Posterior cingulate gyrus (tissue), 11 donors: ENCODE measurements at places on chromosomes 2 and 18.

GRCh38 chr18:53385889-53386288 lies 838.6 kb downstream of the MBD2 start:
- DNase-seq: no peak

DNA sequence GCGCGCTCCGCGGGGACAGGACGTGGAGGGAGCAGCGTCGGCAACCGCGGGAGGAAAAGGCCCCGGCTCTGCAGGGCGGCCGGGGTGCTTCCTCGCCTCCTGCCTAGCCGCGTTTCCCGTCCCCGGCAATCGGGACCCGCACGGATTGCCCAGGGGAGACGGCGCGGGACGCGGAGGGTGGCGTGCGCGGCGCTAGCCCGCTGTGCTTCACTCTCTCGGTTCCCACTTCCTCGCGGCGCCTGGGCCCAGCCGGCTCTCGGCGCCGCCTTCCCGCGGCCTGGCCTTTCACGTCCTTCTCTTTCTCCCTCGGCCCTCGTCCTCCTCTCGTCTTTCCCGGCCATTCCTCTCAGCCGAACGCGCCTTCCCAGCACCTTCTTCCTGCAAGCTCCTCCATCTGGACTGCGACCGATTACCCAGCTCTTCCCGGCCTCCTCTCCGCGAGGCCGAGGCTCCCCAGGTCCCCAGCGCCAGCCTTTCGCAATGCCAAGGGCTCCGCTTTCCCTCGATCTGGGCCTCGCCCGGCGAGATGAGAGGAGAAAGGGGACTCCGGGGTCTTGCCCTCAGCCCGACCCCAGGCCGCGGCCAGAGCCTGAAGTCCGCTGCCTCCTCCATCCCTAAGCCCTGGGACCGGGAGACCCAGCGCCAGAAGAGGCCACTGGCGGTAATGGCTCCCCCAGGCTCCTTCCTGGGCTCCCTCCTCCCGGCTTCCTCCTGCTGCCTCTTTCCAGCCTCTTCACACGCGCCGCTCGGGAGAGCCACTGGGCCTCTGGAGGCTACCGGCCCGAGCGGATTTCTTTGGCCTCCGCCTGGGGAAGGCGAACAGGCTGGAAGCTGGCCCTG lies 34.3 kb upstream of the ATP6V1B1 start:
- DNase-seq: no peak

GRCh38 chr2:65351948-65352595 lies 80.3 kb downstream of the SPRED2 start:
- DNase-seq: no peak

- DNase-seq: no peak
These were observed 74.2 kb downstream of the VIT start for GRCh38 chr2:36770542-36771287.

DNA sequence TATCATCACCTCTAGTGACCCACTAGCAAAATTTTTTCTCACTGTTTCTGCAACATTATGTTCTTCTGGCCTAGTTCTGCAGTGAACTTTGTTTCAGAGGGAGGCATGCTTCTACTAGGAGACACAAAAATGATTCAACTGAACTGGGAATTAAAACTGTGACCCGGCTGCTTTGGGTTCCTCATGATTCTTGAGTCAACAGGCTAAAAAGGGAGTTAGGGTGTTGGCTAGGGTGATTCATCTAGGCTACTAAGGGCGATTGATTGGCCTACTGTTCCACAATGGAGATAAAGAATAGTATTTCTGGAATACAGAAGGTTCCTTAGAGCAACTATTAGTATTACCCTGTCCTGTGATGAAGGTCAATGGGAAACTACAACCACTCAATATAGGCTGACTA lies 179.5 kb downstream of the PPP1R1C start:
- no peak for DNase-seq

GRCh38 chr18:76708071-76708721 lies 114.2 kb upstream of the ZNF236 start:
- DNase-seq: no peak

DNA sequence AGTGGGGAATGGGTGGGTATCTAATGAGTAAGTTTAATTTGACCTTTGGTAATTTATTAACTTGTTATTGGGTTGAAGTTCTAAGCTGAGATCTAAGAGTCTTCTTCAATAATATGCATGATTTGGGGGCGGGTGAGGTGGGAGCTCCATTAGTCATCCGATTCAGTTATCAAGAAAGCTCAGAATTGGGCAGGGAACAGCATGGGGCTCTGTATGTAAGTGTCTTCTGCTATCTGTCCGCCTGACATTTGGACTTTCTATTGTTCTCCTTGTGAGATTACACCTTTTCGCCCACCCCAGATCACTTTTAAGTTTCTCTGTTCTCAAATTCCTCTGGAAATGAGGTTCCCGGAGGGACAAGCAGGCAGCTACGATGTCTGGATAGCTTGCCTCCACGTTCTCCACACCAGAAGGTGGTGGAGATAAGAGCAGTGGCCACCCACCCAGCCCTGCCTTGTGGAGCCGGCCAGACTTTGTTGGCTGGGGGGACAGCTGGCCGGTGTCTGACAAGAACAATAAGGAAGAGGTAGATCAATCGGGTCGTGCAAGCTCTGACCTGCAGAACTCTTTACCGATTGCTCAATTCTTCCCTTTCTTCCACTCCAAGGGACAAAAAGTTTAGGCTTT lies 75.5 kb upstream of the GATA6 start:
- no peak for DNase-seq

DNA sequence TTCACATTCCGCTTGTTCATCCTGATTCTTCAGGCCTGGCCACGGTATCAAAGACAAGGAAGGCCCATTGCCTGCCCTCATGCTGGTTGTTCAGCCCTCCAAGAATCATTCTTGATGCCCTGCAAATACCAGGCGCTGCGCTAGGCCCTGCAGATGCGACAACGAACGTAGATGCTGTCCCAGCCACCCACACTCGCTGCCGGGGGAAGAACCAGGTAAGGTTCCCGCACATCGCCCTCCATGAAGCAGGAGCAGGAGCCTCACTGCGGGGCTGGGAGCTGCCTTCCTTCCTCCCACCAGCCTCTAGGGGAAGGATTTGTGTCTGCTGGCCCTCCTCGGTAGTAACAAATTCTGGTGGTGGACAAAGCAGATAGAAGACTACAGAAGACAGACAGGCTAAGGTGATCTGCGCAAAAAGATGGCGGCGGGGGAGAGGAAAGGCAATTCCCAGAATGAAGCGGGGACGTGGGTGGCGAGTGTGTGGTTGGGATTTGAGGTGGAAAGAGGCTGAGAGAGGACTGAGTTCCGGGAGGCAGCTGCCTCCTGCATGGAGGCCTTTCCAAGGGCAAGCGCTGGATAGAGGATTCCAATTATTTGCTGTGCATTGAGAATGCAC lies 19.8 kb upstream of the GPR55 start:
- no peak for DNase-seq

GRCh38 chr18:26290385-26290784 lies 64.1 kb downstream of the TAF4B start:
- no peak for DNase-seq

GRCh38 chr18:34397286-34397896 lies 172.7 kb upstream of the NOL4 start:
- DNase-seq: no peak

- no peak for DNase-seq
These were observed 10.0 kb upstream of the UPP2 start for GRCh38 chr2:158091647-158092046.

GRCh38 chr2:96950381-96951124 lies 35.8 kb downstream of the FAM178B start:
- no peak for DNase-seq

GRCh38 chr2:64562148-64562784 lies 38.1 kb downstream of the AFTPH start:
- DNase-seq: no peak

DNA sequence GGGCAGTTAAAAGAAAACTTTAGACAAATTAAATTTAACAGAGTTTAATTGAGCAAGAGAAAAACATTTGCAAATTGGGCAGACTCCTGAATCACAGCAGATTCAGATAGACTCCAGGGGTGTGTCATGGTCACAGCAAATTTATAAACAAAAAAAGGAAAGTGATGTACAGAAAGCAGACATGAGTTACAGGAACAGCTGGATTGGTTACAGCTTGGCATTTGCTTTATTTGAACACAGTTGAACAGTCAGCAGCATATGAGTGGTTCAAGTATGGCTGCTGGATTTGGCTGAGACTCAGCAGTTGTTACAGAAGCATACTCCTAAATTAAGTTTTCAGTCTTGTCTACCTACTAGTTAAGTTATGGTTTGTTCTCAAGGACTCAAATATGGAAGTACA lies 82.3 kb upstream of the NYAP2 start:
- no peak for DNase-seq

GRCh38 chr2:46131-46470 lies 204 bp downstream of the FAM110C start:
- DNase-seq: no peak

DNA sequence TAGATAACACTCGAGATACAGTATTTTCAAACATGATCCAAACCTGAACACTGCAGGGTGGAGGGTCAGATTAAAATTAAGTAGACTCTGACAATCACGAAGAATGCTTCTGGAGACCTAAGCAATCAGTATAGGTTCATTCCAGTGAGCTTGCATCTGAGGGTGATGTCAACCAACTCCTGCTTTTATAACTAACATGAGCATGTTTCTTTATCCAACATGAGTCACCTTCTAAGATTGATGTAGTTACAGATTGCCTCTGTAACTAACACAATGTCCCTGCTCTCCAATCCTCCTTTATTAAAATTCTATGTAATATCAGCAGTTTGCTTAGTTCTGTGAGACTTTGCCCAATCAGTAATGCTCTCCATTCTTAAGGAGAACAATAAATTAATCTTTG lies 225.7 kb downstream of the ARL6IP6 start:
- DNase-seq: no peak

DNA sequence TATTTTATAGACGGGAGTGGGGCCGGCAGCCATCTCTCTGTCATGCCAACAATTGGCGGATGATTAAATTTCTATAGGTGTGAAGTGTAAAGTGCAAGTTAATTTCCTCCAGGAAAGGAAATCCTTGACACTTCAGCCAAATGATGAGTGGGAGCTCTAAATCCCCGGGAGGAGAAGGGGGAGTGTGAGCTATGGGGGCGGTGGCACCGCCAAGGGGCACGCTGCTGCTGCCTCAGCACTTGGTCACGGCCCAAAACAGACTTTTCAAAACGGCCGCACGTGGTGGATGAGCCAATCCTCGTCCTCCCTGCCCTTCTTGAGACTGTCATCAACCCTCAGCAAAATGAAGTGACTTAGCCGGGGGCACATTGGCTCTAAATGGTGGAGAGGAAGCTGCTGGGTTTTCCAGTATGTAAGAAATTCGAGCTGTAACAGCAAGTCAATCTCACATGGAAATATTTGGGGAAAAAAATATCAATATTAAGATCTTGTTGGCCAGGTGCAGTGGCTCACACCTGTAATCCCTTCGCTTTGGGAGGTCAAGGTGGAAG lies 200.8 kb downstream of the TFCP2L1 start:
- no peak for DNase-seq

GRCh38 chr2:100812116-100812515 lies 7.8 kb upstream of the NPAS2 start:
- no peak for DNase-seq

DNA sequence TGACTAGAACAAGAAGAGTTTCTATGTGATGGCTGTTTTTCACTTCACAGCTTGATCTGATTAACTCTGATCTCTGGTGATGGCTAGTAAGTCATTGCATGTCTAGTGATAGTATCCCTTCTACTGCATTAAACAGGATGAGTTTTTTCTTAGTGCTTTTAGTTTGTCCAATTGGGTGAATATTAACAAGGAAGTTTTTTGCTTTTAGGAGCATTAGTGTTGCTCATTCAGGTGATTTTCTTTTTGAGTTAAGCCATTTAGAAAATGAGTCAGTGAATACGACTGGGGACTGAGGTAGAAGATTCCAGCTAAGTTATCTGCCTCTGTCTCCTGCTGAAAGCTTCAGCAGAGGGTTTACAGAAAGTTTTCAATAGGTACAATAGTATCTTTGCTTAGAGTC lies 306.7 kb downstream of the PIK3C3 start:
- DNase-seq: no peak

- DNase-seq: no peak
These were observed 265.4 kb downstream of the AFF3 start for GRCh38 chr2:99876956-99877355.

GRCh38 chr2:5035057-5035488 lies 657.1 kb upstream of the SOX11 start:
- no peak for DNase-seq

GRCh38 chr2:238433941-238434845 lies 7.5 kb downstream of the ASB1 start:
- DNase-seq: no peak

DNA sequence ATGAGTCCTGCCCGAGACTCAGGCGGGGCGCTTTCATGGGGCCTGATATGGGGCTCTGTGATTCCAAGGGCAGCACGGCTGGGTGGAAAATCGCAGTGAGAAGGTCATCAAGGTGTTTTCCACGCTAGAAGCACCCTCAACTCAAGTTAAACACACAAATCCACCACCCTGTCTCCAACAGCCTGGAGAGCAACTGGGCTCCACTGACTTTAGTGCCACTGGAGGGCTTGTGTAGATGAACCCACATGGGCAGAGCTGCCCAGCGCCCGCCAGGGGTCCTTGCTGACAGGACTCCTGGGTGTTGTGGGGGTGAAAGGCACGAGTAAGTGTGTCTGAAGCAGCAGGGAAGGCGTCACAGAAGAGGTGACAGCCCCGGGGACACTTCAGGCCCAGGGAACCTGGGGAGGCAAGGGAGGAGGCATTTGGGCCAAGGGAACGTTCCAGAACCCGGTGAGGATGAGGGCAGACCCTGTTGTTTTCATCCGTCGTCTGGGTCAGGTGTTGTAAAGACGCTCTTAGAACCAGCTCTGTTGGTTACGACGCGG lies 51.8 kb upstream of the CTDP1 start:
- DNase-seq: no peak

GRCh38 chr2:16315908-16316307 lies 349.7 kb downstream of the CYRIA start:
- DNase-seq: no peak
